Activated CD8-positive, alpha-beta memory T cell treated with anti-CD3 and anti-CD28 coated beads, Interleukin-2, amount 10 ng/mL, durations not matched to agents 7 days and 5 days (primary cell): ENCODE measurements at places on chromosomes 5 and 9. TPM values are rescaled to one million over a fixed set of nuclear protein-coding genes. Genes with fewer than 3 reads are reported as not detected.

- no peak for DNase-seq
- H3K27me3 ChIP-seq, result no peaks in the 10 kb centered on the region
- no peaks in the 10 kb centered on the region for H3K4me1 ChIP-seq
- H3K36me3 ChIP-seq, result no peaks in the 10 kb centered on the region
Observed at GRCh38 chr9:73566627-73567026, 415.0 kb downstream of the ANXA1 start.

DNA sequence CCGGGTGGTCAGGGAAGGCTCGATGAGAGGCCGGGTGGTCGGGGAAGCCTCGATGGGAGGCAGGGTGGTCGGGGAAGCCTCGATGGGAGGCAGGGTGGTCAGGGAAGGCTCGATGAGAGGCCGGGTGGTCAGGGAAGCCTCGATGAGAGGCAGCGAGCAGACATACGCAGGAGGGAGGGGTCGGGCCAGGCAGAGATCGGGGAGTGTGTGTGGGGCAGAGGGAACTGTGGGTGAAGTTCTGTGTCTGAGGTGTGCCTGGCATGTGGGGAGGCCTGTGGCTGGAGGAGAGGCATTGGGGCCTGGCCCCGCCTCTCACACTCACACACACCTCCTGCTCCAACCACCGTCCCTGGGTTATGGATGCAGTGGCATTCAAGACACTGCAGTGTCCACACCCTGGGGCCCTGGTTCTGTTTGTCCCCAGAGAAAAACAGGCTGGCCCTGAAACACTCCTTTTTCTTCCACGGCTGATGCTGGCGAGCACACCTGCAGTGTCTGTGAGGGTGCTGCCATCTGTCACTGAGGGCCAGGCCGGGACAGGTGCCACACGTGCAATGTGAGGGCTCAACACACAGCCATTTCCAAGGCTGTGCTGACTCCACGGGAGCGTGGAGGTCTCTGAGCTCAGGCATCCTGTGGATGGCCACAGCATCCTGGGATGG lies 6.5 kb upstream of the PLEKHG4B start:
- H3K4me1 ChIP-seq, result no peaks in the 10 kb centered on the region
- H3K4me3 ChIP-seq, result no peak overlapping the region
- no peak for DNase-seq
- H3K27me3 ChIP-seq, result peaks cover 30% of the 10 kb centered on the region
- no peak overlapping the region for H3K27ac ChIP-seq

GRCh38 chr5:78720997-78721396 lies 72.4 kb upstream of the LHFPL2 start:
- no peaks in the 10 kb centered on the region for H3K36me3 ChIP-seq
- DNase-seq, result no peak
- H3K4me1 ChIP-seq, result no peaks in the 10 kb centered on the region
- H3K27ac ChIP-seq, result no peak overlapping the region

DNA sequence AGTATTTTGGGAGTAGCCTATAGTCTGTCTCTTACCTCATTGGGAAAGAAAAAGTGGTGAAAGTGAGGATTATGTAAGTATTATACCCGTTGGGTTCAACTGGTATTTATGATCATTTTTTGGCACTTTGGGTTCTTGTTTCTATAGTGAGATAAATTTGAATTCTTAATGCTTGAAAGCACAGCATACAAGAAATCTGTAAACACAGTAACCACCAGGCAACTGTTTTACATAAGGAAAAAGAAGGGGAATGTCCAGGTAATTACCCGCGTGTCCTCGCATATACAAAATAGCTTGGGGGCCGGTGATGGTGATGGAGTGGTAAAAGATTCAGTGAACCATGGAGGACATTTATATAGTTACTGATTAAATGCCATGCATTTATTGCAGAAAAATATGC lies 60.5 kb downstream of the BASP1 start:
- H3K4me3 ChIP-seq, result no peak overlapping the region
- H3K27me3 ChIP-seq, result no peaks in the 10 kb centered on the region
- H3K4me1 ChIP-seq, result no peaks in the 10 kb centered on the region
- no peak for DNase-seq

- H3K27me3 ChIP-seq, result no peaks in the 10 kb centered on the region
- no peak overlapping the region for H3K27ac ChIP-seq
- no peak for DNase-seq
- no peaks in the 10 kb centered on the region for H3K4me1 ChIP-seq
Observed at GRCh38 chr5:136734628-136735027, 369.3 kb upstream of the TRPC7 start.

ARHGAP26 gene
- 38.9 TPM for total RNA-seq
